Stimulated activated CD4-positive, alpha-beta T cell treated with anti-CD3 and anti-CD28 coated beads, Interleukin-12 subunit alpha, Interleukin-12 subunit beta, amount 100 ng/mL, for 4 hours (primary cell): ENCODE measurements at places on chromosomes 16 and 17.

DNA sequence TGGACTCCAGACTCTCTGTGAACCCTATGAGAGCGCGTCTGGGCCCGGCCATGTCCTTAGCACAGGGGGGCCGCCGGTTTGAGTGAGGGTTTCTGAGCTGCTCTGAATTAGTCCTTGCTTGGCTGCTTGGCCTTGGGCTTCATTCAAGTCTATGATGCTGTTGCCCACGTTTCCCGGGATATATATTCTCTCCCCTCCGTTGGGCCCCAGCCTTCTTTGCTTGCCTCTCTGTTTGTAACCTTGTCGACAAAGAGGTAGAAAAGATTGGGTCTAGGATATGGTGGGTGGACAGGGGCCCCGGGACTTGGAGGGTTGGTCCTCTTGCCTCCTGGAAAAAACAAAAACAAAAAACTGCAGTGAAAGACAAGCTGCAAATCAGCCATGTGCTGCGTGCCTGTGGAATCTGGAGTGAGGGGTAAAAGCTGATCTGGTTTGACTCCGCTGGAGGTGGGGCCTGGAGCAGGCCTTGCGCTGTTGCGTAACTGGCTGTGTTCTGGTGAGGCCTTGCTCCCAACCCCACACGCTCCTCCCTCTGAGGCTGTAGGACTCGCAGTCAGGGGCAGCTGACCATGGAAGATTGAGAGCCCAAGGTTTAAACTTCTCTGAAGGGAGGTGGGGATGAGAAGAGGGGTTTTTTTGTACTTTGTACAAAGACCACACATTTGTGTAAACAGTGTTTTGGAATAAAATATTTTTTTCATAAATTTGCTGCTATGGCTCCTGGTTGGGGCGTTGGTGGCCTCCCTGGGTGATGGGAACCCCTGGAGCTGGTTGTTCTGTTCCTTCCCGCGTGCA is 23.1 kb downstream of the STAT5A start:
- no peak for DNase-seq

DNA sequence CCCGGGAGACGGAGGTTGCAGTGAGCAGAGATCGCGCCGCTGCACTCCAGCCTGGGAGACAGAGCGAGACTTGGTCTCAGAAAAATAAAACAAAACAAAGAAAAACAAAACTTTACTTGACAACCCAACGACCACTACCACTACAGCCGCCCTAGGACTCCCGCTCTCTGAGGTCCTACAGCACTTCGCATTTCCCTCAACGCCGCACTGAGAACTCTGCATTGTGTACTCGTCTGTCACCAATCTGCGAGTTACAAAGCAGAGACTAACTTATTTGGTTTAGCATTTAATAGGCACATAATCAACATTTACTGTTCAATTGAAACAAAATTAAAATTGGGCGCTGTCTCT is 479 bp upstream of the ZNF207 start:
- DNase-seq: no peak

GRCh38 chr16:88014954-88015805 is 63.9 kb downstream of the BANP start:
- DNase-seq: no peak

- DNase-seq: no peak
Measured at GRCh38 chr16:65570261-65570660, 448.4 kb upstream of the CDH11 start.

DNA sequence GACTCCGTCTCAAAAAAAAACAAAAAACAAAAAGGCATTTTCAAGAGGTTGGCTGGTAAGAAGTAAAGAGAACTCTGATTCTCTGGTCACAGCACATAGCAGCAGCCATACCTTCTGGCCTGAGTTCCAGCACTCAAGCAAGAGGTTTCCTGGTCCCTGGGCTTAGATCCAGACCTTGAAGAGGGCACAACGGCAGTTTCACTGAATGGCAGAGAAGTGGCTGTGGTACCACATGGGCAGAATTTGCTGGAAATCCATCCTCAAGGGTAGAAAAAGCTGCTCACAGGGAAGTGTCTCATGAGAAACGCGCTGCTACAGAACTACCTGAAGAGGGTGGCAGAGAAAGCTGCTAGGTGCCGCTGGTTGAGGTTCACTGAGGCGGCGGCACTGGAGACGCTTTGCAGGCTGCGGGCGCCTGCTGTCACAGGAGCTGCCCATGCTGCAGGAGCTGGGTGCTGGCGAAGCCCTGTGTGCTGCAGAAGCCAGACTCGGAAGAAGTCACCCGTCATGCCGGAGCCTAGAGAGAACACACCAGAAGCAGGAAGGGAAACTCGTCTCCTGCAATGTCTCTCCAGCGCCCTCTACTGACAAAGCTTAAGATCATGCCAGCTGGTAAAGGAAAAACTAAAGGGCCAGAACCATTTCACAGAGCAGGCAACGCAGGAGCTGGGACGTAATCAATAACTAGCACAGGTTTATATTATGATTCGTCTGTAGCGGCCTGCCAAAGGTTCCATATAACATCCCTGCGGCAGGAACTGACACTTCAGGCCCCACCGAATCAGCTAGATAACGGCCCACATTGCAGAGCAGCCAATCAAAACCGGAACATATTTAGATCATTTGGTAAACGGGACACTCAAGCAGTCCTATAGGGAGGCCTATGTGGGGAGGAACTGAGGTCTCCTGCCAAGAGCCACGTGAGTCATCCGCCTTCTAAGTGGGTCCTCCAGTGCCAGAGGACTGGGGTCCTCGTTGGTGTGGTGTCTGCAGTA is 5.4 kb upstream of the ZNF213 start:
- peak; percentile 54 for DNase-seq

GRCh38 chr16:19005561-19006445 is 22.1 kb downstream of the TMC7 start:
- DNase-seq: no peak

DNA sequence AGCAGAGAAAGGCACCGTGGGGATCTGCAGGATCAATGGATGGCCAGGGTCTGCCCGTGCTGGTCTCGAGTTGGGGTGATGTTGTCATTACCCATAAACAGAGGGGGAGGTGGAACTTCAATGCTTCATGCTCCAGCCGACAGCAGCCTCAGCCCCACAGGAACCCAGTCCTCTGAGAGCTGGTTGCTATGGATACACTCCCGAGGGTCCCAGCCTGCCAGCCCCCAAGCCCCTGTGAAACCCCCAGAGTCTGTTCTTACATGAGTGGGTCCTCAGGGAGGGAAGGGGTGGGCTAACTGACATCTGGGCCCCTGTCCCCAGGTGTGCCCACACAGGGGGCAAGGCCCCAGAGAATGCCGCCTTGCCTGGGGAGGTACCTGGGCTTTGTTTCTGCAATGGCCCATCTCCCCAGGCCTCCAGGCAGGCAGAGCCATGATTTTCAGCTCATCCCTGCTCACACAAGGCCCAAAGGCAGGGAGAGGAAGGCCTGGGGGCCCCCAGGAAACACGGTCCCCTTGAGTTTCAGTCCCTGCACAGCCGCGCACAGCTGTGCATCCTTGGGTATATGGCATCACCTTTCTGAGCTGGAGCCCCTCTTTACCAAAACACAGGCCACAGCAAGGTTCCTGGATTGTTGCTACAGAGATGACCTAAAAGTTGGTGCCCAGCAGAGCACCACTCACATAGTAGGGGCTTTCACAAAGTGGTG is 223.7 kb downstream of the ZNF423 start:
- DNase-seq: no peak

DNA sequence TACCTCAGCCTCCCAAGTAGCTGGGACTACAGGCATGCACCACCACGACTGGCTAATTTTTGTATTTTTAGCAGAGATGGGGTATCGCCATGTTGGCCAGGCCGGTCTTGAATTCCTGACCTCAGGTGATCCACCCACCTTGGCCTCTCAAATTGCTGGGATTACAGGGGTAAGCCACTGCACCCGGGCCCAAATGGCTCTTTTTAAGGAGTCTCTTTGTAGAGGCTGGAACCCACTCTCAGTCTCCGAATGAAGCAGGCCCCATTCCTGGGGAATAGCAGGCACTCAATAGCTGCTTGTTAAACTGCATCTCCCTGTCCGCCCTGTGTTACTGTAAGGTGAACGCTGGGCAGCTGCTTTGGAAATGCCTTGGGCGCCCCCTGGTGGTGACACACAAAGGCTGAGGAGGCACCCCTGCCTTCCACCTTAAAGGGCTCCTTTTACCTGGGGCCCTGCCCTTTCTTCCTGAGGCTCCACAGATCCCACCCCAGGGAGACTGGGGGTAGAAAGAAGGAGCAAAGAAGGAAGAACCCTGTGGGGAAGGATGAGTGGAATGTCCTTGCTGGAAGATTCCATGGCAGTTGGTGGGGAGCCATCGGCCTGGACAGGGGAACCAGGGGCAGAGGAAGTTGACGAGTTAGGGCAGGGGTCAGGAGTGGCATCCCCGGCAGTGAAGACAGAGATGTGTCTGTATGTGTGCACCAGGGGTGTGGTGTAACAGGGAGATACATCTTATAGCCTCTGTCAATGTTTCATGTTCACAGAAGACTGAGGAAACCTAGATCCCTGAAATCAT is 6.1 kb upstream of the SP2 start:
- peak; percentile 93 for DNase-seq

DNA sequence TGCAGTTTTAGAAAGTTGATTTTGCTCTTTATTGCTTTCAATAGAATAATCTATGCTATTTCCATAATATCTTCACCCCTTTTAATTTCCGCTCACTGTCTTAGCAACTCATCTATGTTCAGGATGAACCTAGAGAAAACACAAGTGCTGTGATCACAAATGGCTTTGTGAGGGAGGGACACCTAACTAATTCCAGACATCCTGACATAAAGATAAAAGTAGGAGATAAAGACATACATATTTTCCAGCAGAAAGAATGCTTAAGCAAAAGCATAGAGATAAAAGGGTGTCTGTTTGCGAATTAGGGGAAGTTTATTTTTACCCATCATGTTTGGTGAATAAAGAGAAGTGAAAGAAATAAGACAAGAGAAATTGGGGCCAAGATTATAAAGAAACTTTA is 254.2 kb downstream of the KCNJ2 start:
- no peak for DNase-seq

GRCh38 chr17:11538366-11538765 is 59.9 kb upstream of the DNAH9 start:
- DNase-seq: no peak

DNA sequence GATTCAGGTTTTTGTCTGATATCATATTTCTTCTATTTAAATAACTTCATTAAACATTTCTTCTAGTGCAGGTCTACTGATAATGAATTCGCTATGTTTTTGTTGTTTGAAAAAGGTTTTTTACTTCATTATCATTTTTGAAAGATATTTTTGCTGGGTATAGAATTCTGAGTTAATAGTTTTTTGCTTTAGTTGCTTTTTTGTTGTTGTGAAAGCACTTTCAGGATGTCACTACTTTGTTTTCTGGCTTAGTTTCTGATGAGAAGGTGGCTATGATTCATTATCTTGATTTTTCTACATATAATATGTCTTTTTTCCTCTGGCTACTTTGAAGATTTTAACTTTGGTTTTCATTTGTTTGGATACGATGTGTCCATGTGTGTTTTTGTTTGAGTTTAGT is 3.5 kb downstream of the ZFP1 start:
- no peak for DNase-seq

GRCh38 chr17:1783834-1784611 is 22.2 kb downstream of the SERPINF1 start:
- no peak for DNase-seq

GRCh38 chr17:49616086-49616485 is 40.4 kb downstream of the NXPH3 start:
- DNase-seq: no peak

- no peak for DNase-seq
Measured at GRCh38 chr17:69581061-69581961, 166.8 kb downstream of the MAP2K6 start.

GRCh38 chr16:23991066-23991465 is 155.3 kb downstream of the PRKCB start:
- DNase-seq: no peak

DNA sequence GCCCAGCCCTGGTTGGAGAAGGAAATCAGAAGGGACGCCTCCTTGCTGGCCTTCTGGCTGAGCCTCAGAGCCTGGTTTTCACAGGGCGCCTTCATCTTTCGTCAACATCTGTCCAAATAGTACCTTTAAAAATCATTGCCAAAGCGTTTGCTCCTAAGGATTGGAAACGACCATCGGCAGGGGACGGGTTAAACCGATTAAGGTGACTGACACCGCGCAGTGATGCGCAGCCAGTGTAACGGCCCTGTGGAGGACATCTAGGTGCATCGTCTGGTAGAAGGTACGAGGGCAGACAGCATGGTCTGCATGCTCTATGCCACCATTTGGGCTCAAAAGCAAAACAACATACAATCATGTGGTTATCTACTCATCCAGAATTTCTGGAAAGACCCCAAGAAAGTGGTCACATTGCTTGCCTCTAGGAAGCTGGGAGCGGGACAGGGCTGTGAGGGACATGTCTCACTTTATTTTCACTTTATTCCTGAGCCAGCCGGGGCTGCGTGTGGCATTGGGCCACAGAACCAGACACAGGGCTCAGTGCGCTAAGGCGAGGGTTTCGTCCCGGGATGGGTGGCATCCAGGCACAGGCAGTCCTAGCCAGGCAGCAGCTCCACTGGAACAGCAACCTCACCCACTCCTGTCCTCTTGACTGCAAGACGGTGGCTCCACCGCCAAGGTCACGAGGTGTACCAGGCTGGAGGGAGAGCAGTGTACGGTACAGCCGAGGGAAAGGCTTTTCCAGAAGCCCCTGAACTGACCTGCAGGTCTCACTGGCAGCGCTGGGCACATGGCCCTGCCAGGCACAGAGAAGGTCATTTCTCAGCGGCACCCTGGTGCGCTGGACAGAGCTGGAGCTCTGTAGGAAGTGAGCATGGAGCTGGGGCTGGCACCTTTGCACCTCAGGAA is 40.9 kb upstream of the JPH3 start:
- DNase-seq: no peak

DNA sequence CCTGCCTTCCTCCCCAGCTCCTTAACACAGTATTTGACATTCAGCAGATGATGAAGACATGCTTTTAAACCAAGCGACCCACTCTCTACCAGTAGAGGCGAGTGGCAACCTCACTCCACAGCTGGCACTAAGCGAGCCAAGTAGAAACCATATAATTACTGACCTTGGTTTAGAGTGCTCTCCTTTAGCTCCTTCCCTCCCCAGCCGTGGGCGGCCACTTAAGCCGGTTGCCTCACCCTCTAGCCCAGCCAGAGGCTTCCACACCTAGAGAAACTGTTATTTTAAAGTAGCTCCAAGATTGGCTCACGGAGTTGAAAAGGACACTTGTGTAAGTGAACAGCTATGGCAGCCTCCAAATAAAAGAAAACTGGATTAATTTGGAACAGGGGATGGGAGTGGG is 109.1 kb upstream of the CRHR1 start:
- no peak for DNase-seq
